ENCODE measurements at places on chromosomes 2 and 18.
A peak's percentile ranks its signal among the peaks of the same experiment; 100 is the strongest.

- DNase-seq, result no peak
These were observed 12.1 kb upstream of the CYBRD1 start for GRCh38 chr2:171509945-171510731.

DNA sequence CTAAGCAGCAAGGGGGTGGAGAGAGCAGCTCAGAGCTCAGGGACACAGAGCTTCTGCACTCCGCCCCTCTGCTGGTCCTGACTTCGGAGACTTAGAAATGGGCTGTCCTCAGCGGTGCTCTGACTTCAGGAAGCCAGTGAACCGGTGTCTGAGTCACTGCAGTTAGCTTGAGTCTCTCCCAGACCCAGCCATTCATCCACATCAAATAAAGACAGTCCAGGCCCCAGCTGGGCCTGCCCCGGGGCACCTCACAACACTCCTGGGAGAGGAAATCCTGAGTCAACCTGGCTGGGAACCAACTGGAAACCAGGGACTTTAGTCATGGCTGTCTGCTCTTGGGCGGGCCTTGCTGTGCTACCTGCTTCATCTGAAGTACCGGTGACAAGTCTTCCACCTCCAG lies 5.4 kb upstream of the ITGB6 start:
- DNase-seq, result no peak

DNA sequence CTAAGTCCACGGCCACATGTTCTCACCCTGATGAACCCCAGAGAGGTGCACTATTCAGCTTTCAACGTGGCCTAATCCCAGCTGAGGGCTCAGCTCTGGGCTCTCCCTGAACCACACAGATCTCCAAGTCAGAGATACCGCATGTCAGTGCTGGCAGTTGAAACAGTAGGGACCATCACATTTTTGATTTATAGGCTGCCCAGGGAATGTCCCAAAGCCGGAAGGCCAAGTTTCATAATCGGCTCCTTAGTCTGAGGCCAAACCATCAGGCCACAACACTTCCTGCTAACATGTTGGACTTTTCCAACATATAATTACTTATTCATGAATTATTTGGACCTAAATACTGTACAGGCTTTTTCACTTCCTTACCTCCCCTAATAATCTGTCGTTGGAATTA lies 91.9 kb upstream of the KLHL29 start:
- DNase-seq, result no peak

GRCh38 chr18:27110319-27110718 lies 74.8 kb downstream of the CHST9 start:
- no peak for DNase-seq

- DNase-seq, result no peak
These were observed 76.3 kb downstream of the R3HDM1 start for GRCh38 chr2:135607561-135607960.

GRCh38 chr2:144683107-144683753 lies 163.3 kb upstream of the ZEB2 start:
- peak; percentile 36 for DNase-seq

DNA sequence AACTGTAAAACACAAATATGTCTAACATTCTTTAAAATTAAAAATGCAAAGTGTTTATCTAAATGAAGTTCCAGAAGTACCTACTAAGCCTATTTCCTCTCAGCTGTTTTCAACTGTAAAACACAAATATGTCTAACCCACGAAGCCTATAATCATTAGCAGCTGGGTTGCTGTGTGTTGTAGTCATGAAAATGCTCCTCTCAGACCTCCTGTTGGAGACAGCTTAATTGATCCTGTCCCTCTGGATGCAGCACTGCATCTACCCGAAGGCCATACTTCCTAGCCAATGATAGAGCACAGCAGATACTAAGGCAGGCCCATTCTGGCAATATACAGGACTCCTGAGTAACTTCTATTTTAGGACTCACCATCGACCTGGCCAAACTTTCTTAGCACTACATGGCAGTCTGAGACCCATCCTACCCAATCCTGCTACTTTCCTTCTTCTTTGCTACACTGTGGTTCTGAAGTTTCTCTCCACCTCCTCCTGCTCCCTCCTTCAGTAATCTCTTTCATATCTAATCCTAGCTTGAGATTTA lies 92.5 kb upstream of the RBBP8 start:
- DNase-seq, result no peak

DNA sequence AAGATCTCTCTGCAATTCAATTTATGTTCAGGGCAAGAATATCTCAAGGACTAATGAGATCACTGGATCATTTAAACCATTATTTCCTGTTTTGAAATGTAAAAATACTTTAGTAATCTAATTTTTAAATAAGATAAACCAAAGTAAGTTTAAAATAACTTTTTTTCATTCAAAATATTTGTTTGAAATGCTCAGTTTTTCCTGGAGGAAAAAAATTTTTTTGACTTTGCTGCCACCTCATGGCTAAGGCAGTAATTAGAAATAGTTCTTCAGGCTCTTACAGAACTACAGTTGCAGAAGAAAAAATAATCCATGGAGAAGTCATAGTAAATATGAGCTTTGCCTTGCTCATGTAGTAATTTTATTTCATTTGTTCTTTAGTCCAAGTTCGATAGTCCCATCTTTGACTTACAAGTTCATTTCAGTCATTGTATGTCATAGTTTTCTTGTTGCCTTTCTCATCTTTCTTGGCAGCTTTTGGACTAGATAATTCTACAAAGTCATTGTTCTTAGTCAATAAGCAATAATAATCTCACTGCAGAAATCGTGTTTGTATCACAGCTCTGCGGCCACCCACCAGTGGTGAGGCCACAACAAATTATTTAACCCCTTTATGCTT lies 127.4 kb downstream of the DPP4 start:
- DNase-seq, result no peak

GRCh38 chr2:99679518-99679917 lies 189.7 kb upstream of the REV1 start:
- no peak for DNase-seq

DNA sequence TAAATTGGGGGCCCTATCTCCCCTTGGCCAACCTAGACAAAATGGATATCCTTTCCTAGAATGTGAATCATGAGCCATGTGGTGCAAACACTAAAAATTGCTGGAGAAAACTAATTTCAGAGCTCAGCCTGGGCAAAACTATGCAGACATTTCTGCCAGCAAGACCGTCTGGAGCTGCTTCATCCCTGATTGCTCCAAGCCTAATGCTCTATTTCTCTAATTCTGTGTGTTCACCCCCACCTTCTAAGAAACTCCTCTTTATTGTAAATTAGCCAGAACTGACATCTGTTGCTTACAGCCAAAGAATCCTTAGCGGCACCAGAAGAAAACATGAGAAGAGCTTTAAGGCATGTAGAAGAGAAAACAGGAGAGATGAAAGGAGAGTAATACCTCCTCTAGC lies 337.7 kb upstream of the CHAC2 start:
- DNase-seq, result no peak

DNA sequence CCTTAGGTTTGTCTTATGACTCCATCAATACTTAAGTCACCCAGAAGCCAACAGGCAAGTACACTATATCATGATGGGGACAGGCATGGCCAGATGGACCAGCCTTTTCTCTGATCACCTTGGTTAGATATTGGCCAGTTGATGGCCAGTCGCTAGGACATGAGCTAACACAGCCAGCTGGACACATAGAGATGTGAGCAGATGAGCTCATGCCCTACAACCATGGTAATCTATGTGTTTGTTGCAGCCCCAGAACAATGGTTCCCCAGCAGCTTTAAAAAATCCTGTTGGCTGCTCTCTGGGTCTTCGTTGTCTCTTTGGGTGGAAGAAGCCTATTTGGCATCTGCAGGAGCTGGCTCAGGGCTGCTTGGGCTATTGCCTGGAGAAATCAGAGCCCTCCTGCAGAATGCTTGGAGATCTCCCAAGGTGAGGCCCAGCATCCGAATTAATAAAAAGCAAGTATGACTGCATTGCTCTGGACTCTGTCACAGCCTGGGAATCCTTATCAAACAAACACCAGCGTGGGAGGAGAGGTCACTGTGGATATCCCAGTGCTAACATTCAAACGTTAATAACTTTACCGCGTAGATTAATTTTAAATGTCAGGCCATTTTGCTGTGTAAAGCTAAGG lies 62.3 kb upstream of the KLHL29 start:
- DNase-seq, result no peak

DNA sequence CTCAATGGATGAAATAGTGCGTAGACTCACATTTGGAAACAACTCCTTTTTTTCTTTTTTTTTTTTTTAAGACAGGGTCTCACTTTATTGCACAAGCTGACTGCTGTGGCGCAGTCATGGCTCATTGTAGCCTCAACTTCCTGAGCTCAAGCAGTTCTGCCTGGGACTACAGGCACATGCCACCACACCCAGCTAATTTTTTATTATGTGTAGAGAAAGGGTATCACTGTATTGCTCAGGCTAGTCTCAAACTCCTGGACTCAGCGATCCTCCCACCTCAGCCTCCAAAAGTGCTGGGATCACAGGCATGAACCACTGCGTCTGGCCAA lies 17.4 kb downstream of the HAT1 start:
- DNase-seq, result peak; percentile 33

GRCh38 chr2:232411901-232412629 lies 5.4 kb downstream of the ALPG start:
- DNase-seq, result no peak

- DNase-seq, result no peak
These were observed 22.4 kb upstream of the RMP24 start for GRCh38 chr18:35949903-35950627.

DNA sequence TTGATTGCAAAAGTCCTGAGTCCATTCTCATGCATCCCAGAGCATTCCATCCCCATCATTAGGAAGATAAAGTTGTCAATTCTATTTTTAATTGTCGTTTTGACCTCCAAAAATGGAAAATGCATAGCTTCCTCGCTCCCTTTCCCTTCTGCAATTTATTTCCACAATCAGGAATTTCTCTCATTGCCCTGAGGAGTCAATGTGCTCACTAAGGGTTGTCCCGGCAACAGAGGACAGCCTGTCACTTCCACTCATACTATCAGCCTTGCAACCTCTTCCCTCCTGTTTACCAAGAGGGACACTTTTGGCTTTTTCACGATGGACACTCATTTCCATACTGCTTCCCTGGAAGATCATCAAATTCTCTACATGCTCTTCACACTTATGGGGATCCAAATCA lies 164.8 kb downstream of the MYO5B start:
- DNase-seq, result no peak

DNA sequence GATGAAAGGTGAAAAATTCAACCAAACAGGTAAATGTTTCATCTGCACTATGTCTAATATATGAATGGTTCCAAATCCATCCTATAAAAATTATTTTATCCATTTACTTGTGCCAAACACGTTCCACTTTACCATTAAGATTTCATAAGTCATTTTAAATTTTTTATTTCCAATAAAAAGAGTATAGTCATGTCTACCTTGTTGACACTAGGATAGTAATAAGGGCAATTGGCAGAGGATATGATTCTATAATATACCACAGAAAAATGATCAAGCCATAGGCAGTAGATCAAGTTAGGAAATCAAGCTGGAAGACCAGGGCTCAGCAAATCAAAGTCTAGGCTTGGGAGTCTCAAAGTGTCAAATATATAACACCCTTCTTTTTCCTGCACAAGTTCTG lies 384.3 kb downstream of the METTL4 start:
- DNase-seq, result no peak

All from SIG-M5 (cell line).